ENCODE measurements at places on chromosomes 12 and 14.

- no peak overlapping the region for H3K4me3 ChIP-seq
- DNase-seq: no peak
- H3K27me3 ChIP-seq: no peaks in the 10 kb centered on the region
Observed at GRCh38 chr12:127223011-127223410, 1044.0 kb upstream of the TMEM132C start.

- H3K4me3 ChIP-seq: no peak overlapping the region
- no peaks in the 10 kb centered on the region for H3K4me1 ChIP-seq
- no peaks in the 10 kb centered on the region for H3K36me3 ChIP-seq
- no peak for DNase-seq
Observed at GRCh38 chr12:120110550-120111501, 5.7 kb downstream of the RAB35 start.

- H3K27ac ChIP-seq: no peak overlapping the region
- H3K4me1 ChIP-seq: no peaks in the 10 kb centered on the region
- no peak for DNase-seq
- no peaks in the 10 kb centered on the region for H3K36me3 ChIP-seq
- H3K4me3 ChIP-seq: no peak overlapping the region
- no peaks in the 10 kb centered on the region for H3K27me3 ChIP-seq
Observed at GRCh38 chr14:45298423-45299117, 45.6 kb upstream of the MIS18BP1 start.

DNA sequence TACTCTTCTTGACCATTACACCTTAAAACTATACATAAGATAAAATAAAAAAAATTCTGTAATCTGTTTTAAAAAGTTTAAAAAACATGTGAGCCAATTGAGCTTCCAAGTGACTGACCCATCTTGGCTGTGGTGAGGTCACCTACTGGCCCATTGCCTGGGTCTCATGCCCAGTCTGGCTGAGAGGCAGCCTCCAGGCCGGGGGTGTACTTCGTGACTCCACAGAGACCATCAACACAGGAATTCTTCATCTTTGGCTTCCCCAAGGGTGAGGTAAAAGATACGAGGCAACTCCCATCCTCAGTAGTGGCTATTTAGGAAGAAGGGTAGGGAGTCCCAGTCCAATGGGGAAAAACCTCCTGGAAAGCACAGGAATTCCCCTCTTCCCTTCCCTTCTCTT, 113.2 kb downstream of the APAF1 start:
- H3K27ac ChIP-seq: no peak overlapping the region
- no peaks in the 10 kb centered on the region for H3K36me3 ChIP-seq
- H3K4me1 ChIP-seq: no peaks in the 10 kb centered on the region
- no peaks in the 10 kb centered on the region for H3K27me3 ChIP-seq
- no peak for DNase-seq
- H3K4me3 ChIP-seq: no peak overlapping the region

DNA sequence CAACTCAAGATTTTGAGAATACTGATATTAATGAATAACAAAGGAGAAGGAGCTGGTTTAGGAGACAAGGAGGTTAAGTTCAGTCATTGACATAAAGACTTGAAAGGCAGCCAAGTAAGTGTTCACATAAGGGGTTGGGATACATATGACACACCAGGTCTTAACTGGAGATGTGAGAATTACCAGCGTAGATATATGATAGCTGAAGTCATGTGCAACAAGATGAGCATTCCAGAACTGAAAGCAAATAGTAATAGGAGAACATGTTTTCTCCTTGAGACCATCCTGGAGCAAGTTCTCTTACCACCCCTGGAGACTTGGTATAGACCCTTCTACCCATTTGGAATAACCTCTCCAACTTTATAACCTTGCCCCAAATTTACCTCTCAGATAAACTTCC, 43.3 kb upstream of the NPFF start:
- no peak overlapping the region for H3K27ac ChIP-seq
- no peaks in the 10 kb centered on the region for H3K27me3 ChIP-seq
- H3K36me3 ChIP-seq: peaks cover 21% of the 10 kb centered on the region
- no peak for DNase-seq

DNA sequence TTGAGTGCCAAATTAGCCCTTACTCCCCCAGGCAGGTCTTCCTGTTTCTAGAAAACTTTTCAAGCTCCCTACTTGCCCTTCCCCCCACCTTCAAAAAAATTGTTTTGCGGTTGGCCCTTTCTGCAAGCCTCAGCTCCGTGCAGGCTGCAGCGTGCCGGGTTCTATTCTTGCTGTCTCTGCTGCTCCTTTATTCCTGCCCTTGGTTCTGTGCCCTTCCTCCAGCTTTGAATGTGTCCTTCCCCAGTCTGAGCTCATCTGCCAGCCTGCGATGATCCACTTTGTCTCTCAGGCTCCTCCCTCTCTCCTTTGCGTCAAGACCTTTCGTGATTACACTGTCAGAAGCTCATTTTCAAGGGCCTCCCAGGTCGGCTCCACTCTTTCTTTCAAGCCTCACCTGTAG, 98.6 kb downstream of the IRF2BPL start:
- H3K4me3 ChIP-seq: no peak overlapping the region
- H3K36me3 ChIP-seq: no peaks in the 10 kb centered on the region
- no peaks in the 10 kb centered on the region for H3K27me3 ChIP-seq
- H3K4me1 ChIP-seq: no peaks in the 10 kb centered on the region

GRCh38 chr14:52706286-52706685, 714 bp upstream of the PSMC6 start:
- peak overlapping the region; percentile 67 for H3K4me3 ChIP-seq
- no peaks in the 10 kb centered on the region for H3K27me3 ChIP-seq
- H3K36me3 ChIP-seq: no peaks in the 10 kb centered on the region
- peaks cover 11% of the 10 kb centered on the region for H3K4me1 ChIP-seq
- no peak for DNase-seq

DNA sequence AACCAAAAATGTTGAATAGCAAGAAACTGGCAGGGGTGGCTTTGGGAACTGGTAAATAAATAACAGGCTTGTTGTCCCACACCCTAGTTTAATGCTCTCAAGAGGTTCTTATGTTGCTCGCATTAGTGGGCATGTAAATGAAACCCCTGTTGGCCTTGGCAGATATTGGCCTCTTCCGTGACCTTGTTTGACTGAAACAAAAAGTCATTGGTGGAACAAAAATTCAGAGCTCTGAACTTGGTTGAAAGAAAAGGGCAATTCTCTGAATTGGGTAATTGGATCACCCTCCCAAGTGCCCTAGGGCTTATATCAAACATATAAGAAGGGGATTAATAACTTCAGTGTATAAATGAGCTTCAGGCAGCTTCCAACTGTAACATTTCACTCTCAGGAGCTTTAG, 426.2 kb downstream of the ZFP36L1 start:
- H3K4me3 ChIP-seq: no peak overlapping the region
- H3K36me3 ChIP-seq: no peaks in the 10 kb centered on the region
- no peak for DNase-seq
- peaks cover 19% of the 10 kb centered on the region for H3K4me1 ChIP-seq
- no peaks in the 10 kb centered on the region for H3K27me3 ChIP-seq

- H3K36me3 ChIP-seq: no peaks in the 10 kb centered on the region
- peaks cover 15% of the 10 kb centered on the region for H3K4me1 ChIP-seq
- no peaks in the 10 kb centered on the region for H3K27me3 ChIP-seq
- H3K4me3 ChIP-seq: no peak overlapping the region
- no peak overlapping the region for H3K27ac ChIP-seq
Observed at GRCh38 chr14:102183886-102184285, 44.2 kb downstream of the WDR20 start.

- H3K27me3 ChIP-seq: no peaks in the 10 kb centered on the region
- no peaks in the 10 kb centered on the region for H3K4me1 ChIP-seq
- H3K36me3 ChIP-seq: no peaks in the 10 kb centered on the region
- H3K4me3 ChIP-seq: no peak overlapping the region
- H3K27ac ChIP-seq: no peak overlapping the region
Observed at GRCh38 chr14:57355081-57355800, 35.1 kb upstream of the NAA30 start.

DNA sequence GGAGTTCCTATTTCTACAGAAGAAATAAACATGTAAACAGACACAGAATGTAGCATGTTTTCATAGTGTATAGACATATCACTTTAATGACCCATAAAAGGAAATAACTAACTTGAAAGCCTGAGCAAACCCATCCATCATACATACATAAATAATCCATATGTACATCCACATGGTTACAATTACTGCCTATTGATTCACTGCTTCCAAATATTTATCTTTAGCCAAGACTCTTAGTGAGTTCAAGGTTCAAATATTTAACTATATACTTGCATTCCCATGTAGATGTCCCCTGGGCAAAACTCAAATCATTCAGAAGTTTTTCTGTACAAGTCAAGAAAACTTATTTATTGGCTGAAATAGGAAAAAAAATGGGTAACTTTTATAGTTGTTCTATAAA, 95.4 kb downstream of the CCER1 start:
- H3K27me3 ChIP-seq: no peaks in the 10 kb centered on the region
- H3K27ac ChIP-seq: no peak overlapping the region
- H3K36me3 ChIP-seq: no peaks in the 10 kb centered on the region
- DNase-seq: no peak
- H3K4me1 ChIP-seq: no peaks in the 10 kb centered on the region

GRCh38 chr12:59191372-59191771, 271.1 kb upstream of the LRIG3 start:
- no peak overlapping the region for H3K27ac ChIP-seq
- DNase-seq: no peak
- H3K36me3 ChIP-seq: no peaks in the 10 kb centered on the region

DNA sequence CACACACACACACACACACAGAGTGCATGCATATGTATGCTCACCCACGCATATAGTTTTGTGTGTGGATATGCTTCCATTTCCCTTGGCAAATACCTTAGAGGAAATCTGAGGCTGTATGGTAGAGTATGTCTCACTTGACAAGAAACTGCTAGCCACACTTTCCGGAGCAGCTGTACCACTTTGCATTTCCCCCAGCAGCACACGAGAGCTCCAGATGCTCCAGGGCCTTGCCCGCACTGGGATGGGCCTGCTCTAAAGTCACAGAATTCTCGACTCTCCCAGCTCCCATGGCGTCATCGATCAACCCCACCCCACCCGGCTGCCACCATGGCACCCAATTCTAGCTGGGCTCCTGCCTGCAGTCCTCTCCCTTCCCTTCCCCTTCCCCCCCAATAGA, 21.9 kb downstream of the CLMN start:
- H3K27me3 ChIP-seq: no peaks in the 10 kb centered on the region
- no peak for DNase-seq
- H3K4me3 ChIP-seq: no peak overlapping the region
- H3K4me1 ChIP-seq: peaks cover 17% of the 10 kb centered on the region
- H3K27ac ChIP-seq: no peak overlapping the region
- no peaks in the 10 kb centered on the region for H3K36me3 ChIP-seq

GRCh38 chr12:13945641-13946040, 35.8 kb downstream of the GRIN2B start:
- DNase-seq: no peak
- no peak overlapping the region for H3K4me3 ChIP-seq
- H3K27ac ChIP-seq: no peak overlapping the region

DNA sequence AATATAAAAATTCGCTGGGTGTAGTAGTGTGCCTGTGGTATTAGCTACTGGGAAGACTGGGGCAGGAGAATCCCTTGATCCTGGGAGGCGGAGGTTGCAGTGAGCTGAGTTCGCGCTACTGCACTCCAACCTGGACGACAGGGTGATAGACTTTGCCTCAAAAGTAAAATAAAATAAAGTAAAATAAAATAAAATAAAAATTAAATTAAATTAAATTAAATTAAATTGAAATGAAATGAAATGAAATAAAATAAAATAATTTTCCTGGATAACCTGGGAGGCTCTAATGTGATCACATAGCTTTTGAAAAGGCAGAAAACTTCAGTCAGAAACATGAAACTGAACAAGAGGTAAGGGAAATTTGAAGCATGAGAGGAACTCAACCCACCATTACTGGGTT, 818.4 kb upstream of the ATXN7L3B start:
- H3K27me3 ChIP-seq: no peaks in the 10 kb centered on the region
- H3K4me3 ChIP-seq: no peak overlapping the region

DNA sequence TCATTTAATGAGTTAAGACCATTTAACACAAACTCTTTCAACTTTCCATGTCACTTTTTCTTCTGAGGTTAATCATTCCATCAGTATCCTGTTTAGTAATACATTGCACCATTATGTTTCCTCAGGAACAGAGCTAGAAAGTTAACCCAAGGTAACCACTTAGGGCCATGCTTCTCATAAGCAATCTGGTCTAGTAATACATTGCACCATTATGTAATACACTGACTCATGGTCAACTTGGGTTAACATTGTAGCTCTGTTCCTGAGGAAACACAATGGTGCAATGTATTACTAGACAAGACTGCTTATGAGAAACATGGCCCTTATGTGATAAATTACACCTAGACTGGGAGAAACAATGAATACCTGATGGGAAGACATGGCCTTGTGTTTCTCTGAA, 21.7 kb downstream of the ERH start:
- no peak overlapping the region for H3K4me3 ChIP-seq
- no peaks in the 10 kb centered on the region for H3K36me3 ChIP-seq
- no peak for DNase-seq

DNA sequence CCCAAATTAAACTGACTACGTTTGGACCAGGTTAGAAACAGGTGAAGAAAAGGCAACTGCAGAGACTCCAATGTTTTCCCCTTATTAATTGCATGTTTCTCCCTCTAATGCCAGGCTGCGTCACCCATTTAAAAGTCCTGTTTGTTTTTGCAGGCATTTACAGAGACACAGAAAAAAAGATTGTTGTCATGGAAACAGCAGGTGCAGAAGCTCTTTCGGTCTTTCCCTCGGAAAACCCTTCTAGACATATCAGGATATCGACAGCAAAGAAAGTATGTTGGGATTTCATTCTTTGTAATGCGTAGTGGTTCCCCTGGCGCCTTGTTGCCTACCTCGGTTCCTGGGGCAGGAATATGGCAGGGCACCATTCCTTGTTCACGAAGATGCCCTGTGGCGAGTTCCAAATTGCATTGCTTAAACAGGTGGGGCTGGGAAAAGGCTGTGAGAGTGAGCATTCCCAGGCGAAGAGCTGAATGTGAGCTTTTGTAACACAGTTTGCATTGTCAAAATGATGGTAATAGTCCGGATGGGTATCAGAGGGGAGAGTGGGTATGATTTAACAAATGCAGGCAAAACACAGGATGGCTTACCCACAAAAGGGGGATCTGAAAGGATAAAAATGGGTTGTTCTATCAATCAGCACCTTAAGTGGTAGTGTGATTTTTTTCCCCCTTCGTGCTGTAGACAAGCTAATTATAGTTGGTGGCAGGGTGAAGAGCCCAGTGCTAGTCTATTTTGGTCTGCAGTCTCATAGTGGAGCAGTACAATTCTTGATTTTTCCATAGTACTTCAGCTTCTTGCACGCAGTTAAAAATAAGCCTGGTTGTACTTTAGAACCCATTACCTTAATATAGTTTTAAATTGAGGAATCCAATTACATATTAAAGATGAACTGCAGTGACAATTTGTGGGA, 132.4 kb downstream of the GCH1 start:
- no peak overlapping the region for H3K4me3 ChIP-seq
- H3K36me3 ChIP-seq: no peaks in the 10 kb centered on the region
- no peak overlapping the region for H3K27ac ChIP-seq
- H3K4me1 ChIP-seq: no peaks in the 10 kb centered on the region
- DNase-seq: no peak
- H3K27me3 ChIP-seq: no peaks in the 10 kb centered on the region

DNA sequence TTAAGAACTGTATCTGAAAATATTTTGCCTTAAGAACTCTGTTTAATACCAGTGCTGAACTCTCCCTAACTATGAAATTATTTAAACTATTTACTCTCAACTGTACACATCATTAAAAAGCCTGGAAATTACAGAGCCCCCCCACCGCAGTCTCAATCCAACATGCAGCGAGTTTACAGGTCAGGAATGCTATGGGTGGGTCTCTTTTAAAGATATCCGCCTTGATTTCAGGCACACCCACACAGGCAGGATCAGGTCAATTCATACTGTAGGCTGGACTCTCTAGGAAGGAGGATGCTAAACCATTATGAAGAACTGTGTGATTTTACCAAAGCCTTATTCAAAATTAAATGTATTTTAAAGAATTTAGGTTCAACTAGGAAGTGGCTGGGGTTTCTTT, 16.5 kb downstream of the SPTLC2 start:
- H3K4me1 ChIP-seq: peaks cover 2% of the 10 kb centered on the region
- no peaks in the 10 kb centered on the region for H3K27me3 ChIP-seq
- H3K27ac ChIP-seq: no peak overlapping the region

Measured in pancreas (tissue), 10 donors.